Inflammatory macrophage treated with lipopolysaccharide for 1 hour (primary cell): ENCODE measurements at places on chromosomes 1 and 21.

GRCh38 chr1:32255072-32256071, 4.3 kb downstream of the LCK start:
- no peak for DNase-seq

GRCh38 chr1:225613006-225613405, 39.9 kb downstream of the ENAH start:
- DNase-seq = no peak

DNA sequence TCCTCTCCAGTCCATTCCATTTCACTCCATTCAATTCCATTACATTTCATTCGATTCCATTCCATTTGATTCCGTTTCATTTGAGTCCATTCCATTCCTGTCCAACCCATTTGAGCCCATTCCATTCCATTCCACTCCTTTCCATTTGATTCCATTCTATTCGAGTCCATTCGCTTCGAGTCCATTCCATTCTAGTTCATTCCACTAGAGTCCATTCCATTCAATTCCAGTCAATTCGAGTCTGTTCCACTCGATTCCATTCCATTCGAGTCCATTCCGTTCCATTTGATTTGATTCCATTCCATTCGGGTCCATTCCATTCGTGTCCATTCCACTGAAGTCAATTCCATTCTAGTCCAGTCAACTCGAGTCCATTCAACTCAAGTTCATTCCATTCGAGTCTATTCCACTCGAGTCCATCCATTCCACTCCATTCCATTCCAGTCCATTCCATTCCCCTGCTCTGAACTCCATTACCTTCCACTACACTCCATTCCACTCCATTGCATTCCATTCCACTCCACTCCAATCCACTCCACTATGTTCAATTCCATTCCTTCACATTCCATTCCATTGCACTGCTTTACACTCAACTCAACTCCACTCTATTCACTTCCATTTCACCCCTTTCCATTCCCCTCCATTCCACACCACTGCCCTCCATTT, 2569.4 kb upstream of the TPTE start:
- DNase-seq = no peak

- no peak for DNase-seq
Observed at GRCh38 chr1:202711949-202712635, 1.8 kb upstream of the SYT2 start.

GRCh38 chr1:224622831-224623230, 6.7 kb downstream of the CNIH3 start:
- no peak for DNase-seq

GRCh38 chr1:230261928-230262650, 164.0 kb downstream of the PGBD5 start:
- DNase-seq = no peak

DNA sequence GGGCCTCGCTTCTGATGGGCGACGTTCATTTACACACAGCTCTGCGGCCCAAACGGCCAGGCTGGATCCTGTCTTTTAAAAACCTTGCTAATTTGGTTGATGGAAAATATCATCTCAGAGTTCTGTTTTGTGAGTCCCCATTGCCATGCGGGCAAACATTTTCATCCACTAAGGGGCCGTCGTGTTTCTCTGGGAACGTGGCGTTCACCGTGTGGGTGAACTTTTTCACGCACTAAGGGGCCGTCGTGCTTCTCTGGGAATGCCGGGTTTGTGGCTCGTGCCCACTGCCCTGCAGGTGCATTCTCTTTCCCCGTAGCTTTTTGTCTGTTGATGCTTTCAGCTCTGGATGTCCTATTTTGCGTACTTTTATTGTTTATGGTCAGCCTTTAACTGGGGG, 6.8 kb downstream of the COL18A1 start:
- no peak for DNase-seq
